ENCODE measurements at places on chromosomes 1 and 21.

- no peak for DNase-seq
These were observed 79.6 kb downstream of the SNX7 start for GRCh38 chr1:98741164-98741563.

GRCh38 chr1:104172243-104172681, 422.6 kb downstream of the AMY1C start:
- DNase-seq, result no peak

DNA sequence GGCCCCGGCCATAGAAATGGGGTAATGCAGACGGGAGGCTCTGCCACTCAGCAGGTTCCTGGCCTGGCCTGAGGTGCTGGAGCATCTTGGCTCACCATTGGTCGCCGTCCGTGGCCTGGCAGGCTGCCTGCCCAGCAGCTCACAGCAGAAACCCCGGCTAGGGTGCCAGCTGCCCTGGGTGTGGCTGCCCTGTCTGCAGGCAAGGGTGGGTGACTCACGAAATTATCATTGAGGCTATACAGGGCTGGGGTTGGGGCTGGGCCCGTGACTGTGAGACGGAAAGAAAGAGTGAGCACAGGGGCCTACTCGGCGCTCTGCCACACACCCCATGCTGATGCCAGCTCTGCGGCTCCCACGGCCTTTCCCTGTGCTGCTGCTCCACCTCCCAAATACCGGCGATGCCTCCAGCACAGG, 8.0 kb upstream of the PKP1 start:
- DNase-seq, result peak; percentile 65

GRCh38 chr1:115647507-115647906, 5.7 kb downstream of the VANGL1 start:
- DNase-seq, result no peak

DNA sequence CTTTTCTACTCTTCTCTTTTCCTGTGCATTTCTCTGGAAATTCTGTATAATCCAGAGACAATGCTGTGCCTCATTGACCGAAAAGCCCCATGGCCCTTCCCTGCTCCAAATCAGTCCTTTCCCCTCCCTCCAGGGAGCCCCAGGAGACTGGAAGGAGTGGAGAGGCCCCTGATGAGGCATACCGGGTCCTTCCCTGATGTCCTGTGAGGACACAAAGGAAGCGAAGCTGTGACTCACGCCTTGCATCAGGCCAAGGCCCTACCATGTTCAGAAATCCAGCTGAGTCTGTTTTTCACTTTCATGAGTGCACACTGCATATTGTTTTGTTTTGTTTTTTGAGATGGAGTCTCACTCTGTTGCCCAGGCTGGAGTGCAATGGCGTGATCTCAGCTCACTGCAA, 38.7 kb upstream of the BECN2 start:
- DNase-seq, result no peak

DNA sequence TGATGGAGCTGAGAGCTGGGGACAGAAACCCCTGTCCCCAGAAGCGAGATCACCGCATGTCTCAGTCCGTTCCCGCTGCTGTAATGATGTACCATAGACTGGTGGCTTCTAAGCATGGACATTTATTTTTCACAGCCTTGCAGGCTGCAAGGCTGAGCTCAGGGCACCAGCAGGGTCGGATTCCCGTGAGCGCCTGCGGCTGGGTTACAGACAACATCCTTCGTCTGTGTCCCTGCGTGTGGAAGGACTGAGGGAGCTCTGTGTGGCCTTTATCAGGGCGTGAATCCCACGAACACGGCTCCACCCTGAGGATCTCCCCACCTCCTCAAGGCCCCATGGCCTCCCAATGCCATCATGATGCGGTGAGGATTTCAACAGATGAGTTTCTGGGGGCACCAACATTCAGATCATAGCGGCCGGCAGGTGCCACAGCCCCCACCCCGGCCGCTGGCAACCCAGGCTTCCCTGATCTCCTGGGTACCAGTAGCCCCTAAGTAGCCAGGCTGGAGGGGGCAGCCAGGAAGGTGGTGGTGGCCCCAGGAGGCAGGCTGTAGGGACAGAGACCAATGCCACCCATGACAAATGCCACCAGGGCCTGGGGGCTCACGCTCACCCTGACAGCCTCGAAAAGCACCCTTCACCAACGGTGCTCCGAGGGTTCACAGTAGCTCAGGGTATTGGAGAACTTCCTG, 104.4 kb downstream of the CRYAA start:
- DNase-seq, result no peak

DNA sequence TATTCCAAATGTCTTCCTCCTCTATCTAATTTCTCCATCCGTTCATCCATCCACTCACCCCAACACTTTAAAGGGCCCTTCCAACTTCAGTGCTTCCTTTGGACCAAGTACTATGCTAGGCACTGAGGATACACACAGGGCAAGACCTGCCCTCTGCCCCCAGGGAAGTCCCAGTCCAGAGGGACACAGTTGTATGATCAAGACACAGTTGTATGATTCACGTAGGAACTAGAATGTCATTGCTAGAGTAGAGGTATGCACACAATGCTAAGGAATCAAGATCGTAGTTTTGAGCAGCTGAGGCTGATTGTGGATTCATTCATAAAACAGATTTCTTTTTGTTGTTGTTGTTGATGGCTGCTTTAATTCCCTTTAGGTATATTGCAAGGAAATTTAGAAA, 11.6 kb upstream of the IER5 start:
- no peak for DNase-seq

DNA sequence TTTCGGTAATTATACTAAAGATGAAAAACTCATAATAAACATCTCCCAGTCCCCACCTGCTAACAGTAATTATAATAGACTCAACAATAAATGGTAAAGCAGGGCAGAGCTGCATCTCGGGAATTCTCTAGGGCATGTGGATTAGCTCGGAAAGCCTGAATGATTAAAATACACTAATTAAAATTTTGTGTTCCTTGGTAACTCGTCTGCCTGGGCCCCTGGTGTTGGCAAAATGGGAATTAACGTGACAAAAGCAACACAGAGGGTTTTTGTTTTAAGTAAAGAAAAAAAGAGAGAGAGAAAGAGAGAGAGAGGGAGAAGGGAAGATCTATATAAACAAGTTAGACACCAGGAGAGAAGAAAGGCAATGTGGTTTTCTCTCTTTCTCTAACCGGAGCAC, 62.1 kb downstream of the CASZ1 start:
- DNase-seq, result no peak
